ENCODE measurements at places on chromosomes 7 and 10.

- no peak for DNase-seq
Measured at GRCh38 chr10:53013201-53013810, 240.7 kb upstream of the MBL2 start.

DNA sequence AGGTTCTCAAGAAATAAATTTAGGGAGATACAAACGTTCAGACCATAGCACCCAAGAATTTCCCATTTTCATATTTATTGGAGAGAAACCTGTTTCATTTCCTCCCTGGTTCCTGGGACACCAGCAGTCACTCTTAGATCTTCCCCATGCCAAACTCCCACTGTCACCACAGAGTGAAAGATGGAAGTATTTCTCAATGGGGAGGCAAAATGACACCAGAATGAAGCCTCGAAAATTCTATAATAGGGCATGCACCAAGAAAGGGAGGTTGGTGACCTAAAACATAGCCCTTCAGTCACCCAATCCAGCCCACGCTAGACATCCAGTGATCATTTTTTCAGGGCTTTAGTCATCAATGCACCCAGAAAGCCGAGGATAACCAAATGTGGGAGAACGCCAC, 148.1 kb upstream of the PLXDC2 start:
- DNase-seq, result no peak

- DNase-seq, result no peak
Measured at GRCh38 chr7:5633161-5634106, 148.0 kb downstream of the RNF216 start.

DNA sequence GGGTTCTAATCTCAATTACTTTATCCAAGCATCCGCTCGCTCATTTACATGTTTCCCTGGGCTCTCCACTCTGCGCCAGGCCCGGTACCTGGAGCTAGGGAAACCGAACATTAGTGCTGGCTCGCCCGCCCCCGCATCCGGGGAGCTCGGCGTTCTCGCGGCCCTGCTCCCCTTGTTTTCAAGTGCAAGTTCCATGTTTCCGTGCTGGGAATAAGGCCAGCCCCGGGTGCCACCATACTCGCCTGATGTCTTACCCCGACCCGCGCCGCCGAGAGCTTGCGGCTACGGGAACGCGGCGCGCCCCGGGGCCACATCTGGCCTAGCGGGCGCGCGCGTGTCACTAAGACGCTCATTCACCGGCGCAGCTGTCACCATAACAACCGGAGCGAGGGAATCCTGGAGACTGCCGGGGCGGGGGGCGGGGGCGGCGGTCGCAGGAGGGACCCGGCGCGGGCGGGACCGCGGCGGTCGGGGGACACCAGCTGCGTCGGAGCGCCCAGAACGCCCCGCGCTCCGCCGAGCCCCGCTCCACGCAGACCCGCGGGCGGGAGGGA, at the start of gene NEURL1:
TSS of gene NEURL1 (plus strand) at position 344 of the 554 bp plus-strand sequence. CDS start 683 bp downstream, outside the sequence.
- DNase-seq, result no peak

- DNase-seq, result no peak
Measured at GRCh38 chr7:1008733-1009363, 25.9 kb downstream of the CYP2W1 start.

DNA sequence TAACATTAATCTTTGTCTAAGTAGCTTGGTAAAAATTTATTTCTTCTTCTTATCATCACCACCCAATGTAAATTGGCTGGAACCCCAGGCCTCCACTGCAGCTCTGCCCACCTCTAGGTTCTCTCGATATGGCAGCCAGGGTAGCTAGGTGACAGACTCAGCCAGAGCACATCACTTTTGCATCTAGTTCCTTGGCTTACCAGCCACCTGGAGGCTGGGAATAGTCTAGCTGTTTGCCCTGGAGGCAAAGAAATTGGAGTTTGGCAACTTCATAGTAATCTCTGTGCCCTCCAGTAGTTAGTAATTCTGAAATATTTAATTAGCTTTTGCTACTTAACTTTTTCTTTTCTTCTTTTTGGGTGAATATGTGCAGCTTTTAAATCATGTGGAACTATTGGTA, 9.4 kb downstream of the IFRD1 start:
- DNase-seq, result no peak

DNA sequence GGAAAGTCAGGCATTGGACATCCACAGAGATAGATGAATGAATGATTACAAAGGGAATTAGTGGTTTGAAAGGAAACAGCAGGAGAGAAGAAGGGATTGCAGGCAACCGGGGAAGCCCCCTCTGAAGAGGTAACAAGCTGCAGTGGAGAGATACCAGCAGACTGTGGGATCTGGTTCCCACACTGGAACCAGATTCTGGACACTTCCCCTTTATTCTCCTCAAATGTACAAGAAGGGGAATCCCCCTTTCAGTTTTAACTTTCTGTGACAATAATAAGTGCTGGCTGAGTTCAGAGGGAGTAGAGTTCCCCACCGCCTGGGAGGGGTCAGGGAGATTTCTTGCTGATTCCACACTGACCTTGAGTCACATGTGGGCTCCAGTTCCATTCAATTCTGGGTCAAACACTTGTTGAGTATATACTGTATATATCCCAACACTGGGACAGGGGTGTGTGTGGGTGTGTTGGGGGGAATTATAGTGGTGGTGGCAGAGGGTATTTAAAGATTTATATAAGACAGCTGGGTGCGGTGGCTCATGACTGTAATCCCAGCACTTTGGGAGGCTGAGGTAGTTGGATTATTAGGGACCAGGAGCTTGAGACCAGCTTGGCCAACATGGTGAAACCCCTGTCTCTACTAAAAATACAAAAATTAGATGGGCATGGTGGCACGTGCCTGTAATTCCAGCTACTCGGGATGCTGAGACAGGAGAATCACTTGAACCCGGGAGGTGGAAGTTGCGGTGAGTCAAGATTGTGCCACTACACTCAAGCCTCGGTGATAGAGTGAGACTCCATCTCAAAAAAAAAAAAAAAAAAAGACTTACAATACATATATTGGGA, 16.5 kb upstream of the DDIT4 start:
- peak; percentile 50 for DNase-seq

- DNase-seq, result no peak
Measured at GRCh38 chr10:49558190-49558589, 19.3 kb upstream of the ERCC6 start.

DNA sequence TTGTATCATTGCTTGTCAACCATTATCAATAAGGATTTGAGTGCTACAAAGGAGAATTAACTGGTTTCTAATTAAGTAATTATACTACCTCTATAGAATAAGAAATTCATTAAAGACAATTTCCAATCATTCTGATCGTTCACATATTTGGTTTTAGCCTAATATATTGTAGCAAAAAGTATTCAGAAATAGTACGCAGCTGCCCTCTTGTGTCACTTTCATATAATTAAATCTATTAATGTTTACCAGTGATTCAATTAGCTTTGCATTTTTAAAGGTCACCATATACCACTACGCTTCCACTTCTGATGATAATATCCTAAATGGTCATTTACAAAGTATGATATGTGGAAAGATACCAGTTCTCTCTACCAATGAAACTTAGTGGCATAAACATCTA, 128.3 kb downstream of the NEBL start:
- DNase-seq, result no peak

- DNase-seq, result no peak
Measured at GRCh38 chr10:122422266-122422989, 32.0 kb upstream of the ARMS2 start.

- DNase-seq, result no peak
Measured at GRCh38 chr7:131681961-131682360, 125.5 kb upstream of the PODXL start.

DNA sequence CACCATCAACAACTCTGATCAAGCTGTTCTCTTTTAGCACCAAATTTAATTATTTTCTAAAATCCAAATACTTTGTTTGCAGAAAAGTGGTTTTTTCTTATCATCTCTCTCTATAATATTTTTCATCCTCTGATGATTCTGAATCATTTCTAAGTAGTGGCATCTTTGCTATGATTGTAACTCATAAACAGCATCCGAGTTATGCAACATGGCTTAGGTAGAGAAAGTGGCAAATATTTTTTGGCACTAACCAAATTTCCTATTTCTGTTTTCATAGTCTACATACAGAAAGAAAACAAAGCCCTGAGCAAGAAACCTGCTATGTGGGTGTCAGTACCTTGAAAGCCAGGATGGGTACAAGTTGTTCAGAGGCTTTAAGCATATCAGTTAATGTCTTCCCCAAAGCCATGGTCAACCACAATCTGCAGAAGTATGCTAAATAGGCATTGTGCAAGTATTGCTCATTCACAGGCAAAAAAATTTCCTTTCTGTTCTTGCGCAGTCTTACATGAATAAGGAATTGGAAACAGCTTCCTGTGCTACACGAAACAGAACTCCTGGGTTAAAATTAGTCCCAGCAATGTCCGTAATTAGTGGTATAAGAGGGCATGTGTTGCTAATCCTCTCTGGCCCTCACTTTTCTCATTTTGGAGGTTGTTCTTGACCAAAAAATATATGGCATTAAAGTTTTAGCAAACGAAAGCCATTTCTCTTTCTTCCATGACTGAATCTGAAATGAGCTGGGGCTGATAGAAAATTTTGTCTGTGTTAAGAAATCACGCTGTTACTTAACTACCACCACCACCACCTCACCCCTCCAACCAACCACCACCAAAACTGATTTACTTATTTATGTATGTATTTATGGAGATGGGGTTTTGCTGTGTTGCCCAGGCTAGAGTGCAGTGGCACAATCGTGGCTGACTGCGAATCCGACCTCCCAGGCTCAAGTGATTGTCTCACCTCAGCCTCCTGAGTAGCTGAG, 325.6 kb upstream of the MAGI2 start:
- DNase-seq, result no peak

DNA sequence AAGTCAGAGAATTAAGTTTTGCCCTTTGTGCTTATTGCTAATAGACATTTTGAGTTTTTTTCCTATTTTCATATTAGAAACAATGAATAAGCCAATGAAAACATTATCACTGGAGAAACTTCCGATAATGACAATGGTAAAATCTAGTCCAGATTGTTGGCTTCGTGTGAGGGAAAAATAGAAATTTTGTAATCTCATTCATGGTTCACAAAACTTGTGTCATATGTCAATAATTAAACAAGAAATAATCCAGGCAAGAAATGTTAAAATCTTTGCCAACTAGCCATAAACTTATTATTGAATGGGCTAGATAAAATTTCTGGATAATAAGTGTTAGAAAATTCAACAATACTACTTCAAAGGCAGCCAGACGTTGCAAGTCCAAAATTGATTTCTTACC, 36.6 kb downstream of the RNLS start:
- no peak for DNase-seq

DNA sequence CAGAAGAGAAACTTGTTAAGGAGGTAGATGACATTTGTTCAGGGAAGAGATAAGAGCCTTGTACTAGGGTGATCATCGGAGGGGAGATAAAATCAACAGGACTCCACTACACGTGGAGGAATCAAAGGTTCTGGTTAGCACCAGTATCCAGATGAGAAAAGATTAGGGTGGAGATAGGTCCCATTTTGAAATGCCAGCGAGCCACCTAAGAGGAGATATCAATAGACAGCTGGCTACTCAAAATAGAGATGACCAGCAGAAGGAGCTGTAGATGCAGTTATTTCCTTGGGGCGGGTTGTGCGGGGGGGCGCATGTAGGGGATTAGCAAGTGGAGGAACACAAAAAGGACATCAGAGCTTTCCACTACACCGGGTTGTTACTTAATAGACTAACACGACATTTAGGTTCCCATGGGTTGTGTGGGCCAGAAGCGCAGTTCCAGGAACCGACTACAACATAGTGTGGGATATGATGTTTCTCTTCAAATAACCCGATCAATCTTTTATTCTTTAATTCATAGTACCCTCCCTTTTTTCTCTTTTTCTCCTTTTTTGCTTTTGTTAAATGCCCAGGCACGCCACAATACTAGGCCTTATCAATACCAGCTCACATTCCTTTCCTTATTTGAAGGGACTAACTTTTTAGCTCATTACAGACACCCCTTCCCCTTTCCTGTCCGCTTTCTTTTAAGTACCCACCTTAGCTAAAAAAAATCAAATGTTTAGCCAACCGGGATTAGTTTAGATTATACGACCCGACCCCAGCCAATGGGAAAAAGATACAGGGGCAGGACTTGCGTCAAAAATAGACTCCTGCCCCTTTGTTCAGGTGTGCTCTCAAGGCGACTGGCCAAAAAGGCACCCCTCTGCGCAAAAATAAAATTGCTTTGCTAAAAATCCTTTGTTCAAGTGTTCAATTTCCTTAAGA, 2.0 kb upstream of the KIF11 start:
- DNase-seq, result peak; percentile 28

- DNase-seq, result no peak
Measured at GRCh38 chr10:89224739-89225443, 17.8 kb upstream of the CH25H start.

GRCh38 chr10:133567609-133568286, 2.4 kb upstream of the SYCE1 start:
- DNase-seq, result no peak

- no peak for DNase-seq
Measured at GRCh38 chr10:17649052-17649451, 5.1 kb downstream of the STAM start.

GRCh38 chr7:21580073-21580521, 37.3 kb downstream of the DNAH11 start:
- DNase-seq, result no peak

DNA sequence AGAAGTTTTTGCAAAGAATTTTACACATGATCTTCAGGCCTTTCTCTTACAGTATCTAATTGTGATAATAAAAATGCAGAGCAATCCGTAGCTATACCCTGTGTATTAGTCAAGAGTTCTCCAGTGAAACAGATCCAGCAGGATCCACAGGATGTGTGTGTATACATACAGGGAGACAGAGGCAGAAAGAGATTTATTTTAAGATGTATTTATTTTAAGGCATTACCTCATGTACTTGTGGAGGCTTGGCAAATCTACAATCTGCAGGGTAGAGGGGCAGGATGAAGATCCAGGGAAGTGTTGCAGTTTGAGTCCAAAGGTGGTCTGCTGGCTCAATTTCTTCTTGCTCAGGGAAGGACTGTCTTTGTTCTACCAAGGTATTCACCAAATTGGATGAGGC, 41.7 kb downstream of the ARHGAP12 start:
- no peak for DNase-seq

DNA sequence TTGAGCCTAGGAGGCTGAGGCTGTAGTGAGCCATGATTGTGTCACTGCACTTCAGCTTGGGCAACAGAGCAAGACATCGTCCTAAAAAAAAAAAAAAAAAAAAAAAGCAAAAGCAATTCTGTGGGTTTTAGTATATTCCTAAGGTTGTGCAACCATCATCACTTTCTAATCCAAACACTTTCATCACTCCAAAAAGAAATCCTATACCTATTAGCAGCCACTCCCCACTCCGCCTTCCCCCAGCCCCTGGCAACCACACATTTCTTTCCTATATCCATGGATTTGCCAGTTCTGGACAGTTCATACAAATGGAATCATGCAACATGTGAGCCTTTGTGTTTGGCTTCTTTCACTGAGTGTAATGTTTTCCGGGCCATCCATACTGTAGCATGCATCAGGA, 20.4 kb downstream of the ZAN start:
- DNase-seq, result no peak

DNA sequence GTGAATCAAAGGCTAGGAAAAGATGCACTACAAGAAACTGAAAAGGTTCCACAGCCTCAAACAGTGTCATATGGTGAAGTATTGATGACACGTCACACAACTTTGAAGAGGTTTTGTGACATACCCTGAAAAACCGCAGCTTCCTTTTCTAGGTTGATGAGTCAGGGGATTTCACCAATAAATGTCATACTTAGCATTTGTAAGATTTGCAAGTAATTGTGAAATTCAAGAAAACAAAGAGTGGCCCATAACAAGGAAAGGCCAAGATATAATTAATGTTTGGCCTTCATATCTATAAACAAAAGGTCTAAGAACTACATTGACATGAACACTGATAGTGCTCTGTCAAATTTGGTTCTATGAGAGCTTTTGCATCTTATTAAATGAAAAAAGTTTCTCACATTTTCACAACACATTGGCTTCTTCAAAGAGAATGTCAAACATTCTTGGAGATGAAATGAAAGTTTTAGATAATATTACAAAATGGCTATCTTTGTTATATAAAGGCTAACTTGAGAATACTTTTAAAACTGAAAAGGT, 62.0 kb upstream of the NAMPT start:
- peak; percentile 28 for DNase-seq
